8988T (cell line): ENCODE measurements at places on chromosomes 4 and X.

DNA sequence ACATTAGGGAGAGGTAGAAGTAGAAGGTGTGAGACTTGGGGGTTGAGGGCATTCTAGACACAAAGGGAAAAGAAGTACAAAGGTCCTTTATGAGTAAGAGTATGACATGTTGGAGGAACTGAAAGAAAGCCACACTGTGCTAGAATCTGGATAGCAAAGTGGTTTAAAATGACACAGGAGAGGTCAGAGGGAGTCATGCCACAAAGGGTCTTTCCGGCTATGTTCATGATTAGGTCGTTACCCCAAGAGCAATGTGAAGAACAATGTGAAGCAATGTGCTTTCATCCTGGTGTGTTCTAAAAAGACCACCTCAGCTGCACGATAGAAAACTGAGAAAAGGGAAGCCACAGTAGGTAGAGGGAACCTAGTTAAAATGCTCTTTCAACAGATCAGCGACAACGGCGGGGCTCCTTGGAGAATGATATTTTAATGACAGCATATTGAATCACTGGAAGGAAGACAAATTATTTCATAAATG lies 29.2 kb downstream of the SMIM14 start:
- no peak for DNase-seq

DNA sequence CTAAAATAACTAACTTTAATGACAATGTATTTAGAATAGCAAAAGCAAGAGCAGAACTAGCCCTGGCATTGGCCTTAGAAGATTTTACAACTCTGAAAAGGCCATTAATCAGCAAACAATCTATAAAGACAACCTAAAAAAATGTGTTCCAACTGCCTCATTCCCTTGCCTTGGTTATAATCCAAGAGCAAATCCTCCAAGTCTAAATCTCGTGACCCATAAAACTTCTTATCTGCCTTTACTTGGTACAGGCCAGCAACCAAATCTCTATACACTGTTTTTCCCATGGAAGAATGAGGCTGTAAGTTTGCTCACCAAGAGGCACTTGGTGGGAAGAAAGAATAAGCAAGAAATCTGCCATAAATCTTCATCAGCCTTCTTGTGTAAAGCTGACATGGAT lies 175.3 kb upstream of the MID1 start:
- no peak for DNase-seq

GRCh38 chr4:81353861-81354260 lies 117.8 kb downstream of the RASGEF1B start:
- no peak for DNase-seq

DNA sequence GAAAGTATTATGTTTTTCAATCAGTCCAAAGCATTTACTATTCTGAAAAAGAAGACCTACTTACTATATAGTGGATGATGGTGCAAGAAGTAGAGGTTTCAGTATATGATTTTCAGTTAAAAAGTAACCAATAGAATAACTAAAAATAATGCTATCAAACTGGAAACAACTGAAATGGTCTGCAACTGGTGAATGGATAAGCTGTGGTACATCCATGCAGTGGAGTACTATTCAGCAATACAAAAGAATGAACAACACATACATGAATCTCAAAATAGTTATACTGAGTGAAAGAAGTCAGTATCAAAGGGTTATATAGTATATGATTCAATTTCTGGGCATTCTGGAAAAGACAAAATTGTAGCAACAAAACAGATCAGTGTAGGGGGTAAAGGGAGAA lies 55.9 kb downstream of the PLAC1 start:
- no peak for DNase-seq

DNA sequence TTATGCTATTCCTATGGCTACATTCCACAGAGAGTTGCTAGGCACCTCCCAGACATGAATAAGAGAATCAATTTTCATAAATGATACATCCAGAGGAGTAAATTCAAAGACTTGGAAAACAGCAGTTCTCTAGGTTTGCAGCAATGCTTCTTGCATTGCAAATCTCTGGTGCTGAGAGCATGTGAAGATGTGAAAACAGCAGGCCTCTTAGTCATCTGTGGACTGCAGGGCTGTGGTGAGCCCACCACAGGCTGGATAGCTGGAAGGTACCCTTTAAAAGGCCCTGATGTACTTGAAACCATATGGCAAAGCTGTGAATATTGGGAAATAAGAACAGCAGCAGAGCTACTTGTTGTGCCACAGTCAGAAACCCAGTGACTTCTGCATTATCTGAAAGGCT lies 2135.9 kb downstream of the ARAP2 start:
- no peak for DNase-seq

- DNase-seq: no peak
Observed at GRCh38 chrX:39576041-39576872, 521.5 kb downstream of the BCOR start.

GRCh38 chrX:13123857-13124345 lies 79.5 kb upstream of the FAM9C start:
- DNase-seq: no peak

- DNase-seq: no peak
Observed at GRCh38 chrX:100098660-100099375, 311.3 kb downstream of the PCDH19 start.
